ENCODE measurements at places on chromosomes 12 and 14.

GRCh38 chr12:104510145-104510872 is 53.6 kb downstream of the CHST11 start:
- no peak for DNase-seq

DNA sequence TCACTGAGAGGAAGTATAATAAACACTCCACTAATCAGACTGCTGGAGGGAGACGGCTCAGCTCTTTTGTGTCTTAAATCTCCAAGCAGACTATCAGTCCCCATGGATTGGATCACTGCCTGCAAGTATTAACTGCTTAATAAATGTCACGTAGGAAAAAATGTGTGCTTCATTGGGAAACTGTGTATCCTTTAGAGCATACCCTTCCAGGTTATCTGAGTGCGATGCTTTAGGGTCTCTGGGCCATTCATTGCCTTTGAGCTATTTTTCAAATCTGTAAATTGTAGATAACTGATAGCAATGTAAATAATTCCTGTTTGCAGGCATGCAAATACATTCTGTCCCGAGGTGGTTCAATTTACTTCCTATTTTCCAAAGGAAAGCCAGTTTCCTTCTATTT is 45.0 kb upstream of the VASH1 start:
- no peak for DNase-seq

- no peak for DNase-seq
Measured at GRCh38 chr14:90870950-90871604, 54.8 kb upstream of the TTC7B start.

- DNase-seq = no peak
Measured at GRCh38 chr14:101687756-101688546, 73.6 kb upstream of the PPP2R5C start.

DNA sequence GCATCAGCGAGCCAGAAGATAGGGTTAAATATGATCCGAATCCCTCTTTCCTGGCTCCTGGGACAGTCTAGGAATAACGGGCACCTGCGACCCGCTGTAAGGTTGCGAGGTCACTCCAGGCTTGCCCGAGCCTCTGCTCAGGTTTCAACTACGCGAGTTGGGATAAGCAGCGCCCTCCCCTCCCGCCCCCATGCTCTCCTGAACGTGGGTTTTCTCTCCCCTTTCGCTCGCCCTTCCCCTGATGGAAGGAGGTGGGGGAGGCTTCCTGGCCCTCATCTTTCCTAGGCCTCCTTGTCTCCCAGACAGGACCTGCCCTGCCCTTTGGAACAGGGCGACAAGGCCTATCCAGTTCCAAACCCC is 753 bp upstream of the ATP5MC2 start:
- DNase-seq = peak; percentile 66

GRCh38 chr12:57764662-57765002 is 2.2 kb downstream of the CYP27B1 start:
- no peak for DNase-seq

DNA sequence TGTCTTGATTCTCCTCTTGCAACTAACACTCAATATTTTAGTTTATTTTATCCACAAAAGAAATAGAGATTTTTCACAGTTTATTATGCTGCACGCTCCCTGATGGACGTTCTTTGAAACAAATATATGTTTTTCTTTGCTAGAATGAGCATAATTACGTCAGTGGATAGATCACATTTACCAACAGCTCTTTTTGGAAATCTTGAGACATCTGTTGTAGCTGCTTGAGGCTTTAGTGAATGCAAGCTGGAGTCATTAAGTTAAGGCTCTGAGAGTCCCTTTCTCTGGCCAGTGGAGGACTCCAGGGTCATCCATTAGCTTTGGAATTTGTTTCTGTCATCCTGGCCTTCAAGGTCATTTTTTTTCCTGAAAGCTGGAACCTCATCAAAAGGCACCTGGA is 405.6 kb upstream of the TMEM132C start:
- DNase-seq = no peak

DNA sequence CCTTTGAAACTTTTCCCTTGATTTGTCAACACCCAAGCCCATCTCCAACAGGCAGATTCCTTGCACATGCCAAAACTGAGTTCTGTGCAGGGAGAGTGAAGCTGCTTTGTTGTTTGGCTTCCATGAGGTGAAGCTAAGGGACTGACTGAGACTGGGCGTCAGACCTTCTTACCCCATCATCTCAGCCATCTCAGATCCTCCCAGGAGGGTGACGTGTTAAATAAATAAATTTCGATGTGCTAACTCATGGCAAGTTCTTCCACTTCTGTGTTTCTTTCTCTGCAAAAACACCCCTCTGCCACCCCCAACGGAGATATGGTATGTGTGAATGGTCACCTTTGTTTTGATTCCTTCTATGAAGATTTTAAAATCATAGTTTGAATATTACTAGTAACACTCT is 17.8 kb downstream of the UTP20 start:
- no peak for DNase-seq

- no peak for DNase-seq
Measured at GRCh38 chr12:7712841-7713442, 1.7 kb downstream of the DPPA3 start.

DNA sequence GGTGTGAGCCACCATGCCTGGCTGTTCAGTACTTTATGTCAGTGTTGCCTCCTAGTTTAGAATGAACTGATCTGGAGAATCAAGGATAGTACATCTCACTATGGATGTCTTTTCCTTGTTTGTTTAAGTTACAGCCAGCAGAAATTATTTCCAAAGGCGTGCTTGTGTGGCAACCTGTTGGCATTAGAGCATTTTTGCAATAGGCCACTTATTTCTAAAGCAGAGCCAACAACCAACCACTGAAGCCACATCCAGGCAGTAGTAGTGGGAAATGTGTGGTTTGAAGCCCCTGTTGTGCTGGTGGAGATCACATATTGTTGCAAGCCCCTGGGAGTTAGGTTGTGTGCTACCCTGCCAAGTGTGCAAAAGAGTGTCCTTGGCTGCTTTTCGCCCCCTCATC is 3.7 kb downstream of the ANO6 start:
- DNase-seq = no peak

DNA sequence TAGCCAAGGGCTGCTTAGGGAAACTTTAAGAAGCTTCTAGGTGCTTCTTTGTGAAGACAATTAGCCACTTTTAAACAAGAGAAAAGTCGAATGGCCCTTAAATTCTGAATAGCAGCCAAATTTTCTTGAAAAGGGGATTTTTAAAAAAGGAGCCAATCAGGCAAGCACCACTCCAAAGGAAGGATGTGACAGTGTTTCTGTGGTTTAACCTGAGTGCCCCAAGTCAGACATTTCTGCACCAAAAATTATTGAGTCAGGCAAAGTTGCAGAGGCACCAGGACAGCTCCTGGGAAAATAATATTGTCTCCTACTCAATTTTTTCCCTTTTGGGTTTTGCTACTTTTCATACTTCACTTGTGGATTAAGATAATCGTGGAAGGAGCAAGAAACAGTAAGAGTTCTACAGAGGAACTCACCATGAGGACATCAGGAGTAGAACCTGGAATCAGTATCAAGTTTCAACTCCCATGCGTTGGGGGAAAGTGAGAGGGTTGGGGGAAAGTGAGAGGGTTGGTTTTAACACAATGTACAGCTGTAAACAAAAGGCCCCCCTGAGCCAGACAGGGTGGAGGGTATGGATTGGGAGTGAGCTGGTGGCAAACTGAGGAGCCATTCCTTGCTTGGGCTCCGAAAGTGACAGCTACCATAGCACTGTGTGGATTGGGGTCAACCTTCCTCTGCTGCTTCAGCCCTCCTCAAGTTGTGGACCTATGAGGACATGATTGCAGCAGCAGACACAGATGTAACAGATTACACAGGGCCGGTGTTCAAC is 90.8 kb downstream of the SLC38A1 start:
- no peak for DNase-seq

DNA sequence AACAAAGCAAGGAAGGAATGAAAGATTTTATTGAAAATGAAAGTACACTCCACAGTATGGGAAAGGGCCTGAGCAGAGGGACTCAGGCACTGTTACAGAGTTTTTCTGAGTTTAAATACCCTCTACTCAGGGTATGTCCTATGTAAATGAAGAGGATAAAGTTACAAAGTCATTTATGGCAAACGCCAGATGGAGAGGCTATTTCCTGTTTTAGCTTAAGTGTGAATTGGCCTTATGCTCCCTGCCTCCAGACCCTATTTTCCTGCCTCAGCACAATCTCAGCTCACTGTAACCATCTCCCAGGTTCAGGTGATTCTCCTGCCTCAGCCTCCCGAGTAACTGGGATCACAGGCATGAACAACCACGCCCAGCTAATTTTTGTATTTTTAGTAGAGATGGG is 6.8 kb upstream of the PHC1 start:
- DNase-seq = no peak

- DNase-seq = no peak
Measured at GRCh38 chr12:78671295-78671694, 193.3 kb upstream of the SYT1 start.

DNA sequence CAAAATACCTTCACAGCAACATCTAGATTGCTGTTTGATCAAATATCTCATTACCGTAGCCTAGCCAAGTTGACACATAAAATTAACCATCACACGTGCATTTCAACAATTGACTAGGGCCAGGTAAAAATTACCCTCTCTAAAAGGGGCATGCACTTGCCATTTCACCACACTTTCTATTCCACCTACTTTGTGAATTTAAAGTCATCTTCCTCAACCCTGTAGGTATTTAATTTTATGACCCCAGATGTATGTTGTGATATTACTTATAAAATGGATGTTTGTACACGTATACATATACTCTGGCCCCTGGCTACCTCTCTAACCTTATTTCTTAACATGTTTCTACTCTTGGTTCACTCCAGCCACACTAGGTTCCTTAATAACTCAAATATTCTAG is 160.2 kb downstream of the FOXA1 start:
- no peak for DNase-seq

- no peak for DNase-seq
Measured at GRCh38 chr12:98595243-98595988, 1.9 kb downstream of the SLC25A3 start.

- DNase-seq = no peak
Measured at GRCh38 chr14:80385336-80385735, 174.0 kb upstream of the DIO2 start.

DNA sequence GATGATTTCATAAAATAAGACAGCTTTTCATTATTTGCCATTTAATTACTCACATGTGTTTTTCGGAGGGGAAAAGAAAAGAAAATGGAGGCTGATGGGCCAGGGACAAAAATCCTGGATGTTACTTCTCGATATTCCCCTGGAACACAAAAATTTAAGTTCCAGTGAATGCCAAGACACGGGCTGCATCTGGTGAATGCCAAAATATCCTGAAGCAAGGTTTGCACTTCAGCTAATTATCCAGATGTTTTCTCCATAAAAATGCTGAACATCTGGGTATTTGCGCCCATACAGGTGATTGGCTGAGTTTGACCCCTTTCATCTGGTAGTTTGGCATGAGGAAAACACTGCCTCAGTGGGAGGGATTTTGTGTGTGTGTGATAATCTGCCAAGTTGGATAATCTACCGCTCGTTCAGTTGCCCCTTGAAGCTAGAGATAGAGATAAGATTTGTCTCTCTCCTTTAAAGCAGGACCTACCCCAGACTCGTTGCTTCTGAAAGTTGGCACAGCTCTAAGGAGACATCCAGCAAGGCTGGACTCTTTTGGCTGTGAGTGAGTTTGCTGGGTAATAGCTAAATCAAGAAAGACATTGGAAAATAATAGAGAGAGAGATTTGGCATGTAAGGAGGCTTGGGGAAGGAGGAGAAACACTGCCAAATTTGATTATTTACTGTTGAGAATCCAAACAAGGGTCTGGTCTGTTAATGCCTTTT is 390.0 kb downstream of the EGLN3 start:
- DNase-seq = no peak

GRCh38 chr14:92994942-92995341 is 72.0 kb downstream of the CHGA start:
- DNase-seq = no peak

- DNase-seq = peak; percentile 48
Measured at GRCh38 chr14:71539650-71540285, 392.5 kb upstream of the RGS6 start.

DNA sequence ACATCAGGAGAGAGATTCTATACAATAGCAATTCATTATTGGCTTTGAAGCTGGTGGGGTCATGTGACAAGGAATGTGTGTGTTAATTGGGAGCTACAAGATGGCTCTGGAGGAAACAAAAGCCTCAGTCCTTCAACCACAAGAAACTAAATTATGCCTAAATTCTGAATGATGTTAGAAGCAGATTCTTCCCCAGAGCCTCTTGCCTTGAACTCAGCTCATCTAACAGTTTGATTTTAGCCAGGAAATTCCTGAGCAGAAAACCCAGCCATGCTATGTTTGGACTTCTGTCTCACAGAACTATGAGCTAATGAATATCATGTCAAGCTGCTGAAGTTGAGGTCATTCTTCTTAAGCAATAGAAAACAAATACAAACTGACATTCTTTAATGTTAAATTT is 274.7 kb downstream of the SLC6A15 start:
- no peak for DNase-seq

DNA sequence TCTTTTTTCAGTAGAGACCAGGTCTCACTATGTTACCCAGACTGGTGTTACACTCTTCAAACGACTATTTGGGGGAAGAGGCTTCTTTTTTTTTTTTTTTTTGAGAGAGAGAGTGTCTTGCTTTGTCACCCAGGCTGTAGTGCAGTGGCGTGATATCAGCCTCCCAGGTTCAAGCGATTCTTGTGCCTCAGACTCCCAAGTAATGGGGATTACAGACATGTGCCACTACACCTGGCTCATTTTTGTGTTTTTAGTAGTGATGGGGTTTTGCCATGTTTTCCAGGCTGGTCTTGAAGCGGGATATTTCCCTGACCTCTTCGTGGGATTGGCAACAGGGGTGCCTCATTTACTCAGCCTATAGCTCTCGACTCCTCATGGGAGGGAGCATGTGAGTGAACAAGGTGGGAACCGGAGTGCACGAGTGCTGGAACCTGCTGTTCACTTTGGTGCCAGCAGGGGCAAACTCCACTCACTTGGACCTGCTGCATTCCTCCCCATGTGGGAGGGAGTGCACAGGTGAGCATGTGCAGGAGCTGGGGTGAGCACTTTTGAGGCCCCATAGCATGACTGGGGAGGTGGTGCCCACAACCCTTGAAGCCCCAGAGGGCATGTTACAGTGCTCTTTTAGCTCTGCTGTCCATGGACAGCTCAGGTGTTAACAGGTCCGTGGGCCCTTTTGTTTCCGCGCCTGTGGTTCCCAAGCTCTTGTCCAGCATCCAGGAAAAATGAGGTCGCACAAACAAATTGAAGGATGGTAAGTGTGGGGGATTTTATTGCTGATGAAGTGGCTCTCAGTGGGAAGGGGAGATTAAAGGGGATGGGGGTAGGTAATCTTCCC is 79.1 kb upstream of the HECTD1 start:
- no peak for DNase-seq

DNA sequence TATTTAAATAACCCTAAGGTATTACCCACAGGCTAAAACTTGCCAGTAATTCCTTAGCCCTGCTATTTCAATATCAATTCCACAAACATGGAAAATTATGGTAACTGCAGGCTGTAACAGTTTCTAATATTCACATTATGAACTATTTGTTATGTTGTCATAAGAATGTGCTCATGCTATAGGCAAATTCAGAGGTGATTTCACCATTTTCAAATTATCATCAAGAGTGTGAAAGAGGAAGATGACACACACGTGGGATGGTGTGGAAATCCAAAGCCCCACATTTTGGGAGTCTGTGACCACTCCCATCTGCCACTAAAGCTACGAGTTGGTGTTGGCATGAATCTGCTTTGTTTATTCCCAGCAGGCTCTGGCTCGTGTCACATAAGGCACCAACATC is 5.9 kb upstream of the MYO1A start:
- DNase-seq = no peak
